ENCODE measurements at places on chromosomes 6 and 20. TPM values are rescaled to one million over a fixed set of nuclear protein-coding genes. Genes with fewer than 3 reads are reported as not detected.

- DNase-seq = no peak
Observed at GRCh38 chr20:51513545-51513944, 29.0 kb downstream of the NFATC2 start.

DNA sequence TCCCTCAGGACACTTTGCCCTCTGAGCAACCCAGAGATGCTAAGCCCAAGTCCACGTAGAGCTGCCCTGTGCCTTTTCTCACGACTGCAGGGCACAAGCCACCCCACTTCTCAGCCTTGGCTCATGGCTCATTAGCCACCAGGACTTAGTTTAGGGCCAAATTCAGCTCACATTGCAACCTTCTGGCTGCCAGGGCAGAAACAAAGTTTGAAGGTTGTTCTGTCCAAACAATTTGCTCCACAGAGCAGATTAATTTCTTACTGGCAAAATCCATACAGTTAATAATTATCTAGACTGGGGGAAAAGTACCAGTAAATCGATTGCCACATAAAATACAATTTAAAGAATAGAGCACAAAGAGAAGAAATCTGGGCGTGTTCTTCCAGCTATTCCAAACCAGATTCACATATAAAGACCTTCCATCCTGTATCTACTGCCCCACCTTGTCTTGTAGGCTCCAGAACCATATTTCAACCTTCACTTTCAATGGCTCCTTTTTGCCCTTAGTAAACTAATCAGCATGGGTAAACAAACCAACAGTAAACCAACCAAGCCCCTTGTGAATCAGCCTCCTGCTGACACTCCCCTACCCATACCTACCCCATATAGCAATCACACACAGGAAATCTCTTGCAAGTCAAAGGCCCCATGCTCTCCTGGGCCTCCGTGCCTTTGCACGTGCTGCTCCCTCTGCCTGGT is 101.9 kb downstream of the QRSL1 start:
- no peak for DNase-seq

GRCh38 chr6:79143320-79143898 is 65.4 kb upstream of the PHIP start:
- no peak for DNase-seq

MAFB gene
- 66.3 TPM for total RNA-seq

GRCh38 chr6:116545651-116546050 is at the start of gene TRAPPC3L:
Gene TRAPPC3L (minus strand): TSS chr6:116545684. CDS start chr6:116545514, 170 bp downstream.
- no peak for DNase-seq

GRCh38 chr6:146925846-146926245 is 278.4 kb upstream of the STXBP5 start:
- DNase-seq = no peak

SRF gene
- total RNA-seq = 106 TPM

C6orf163 gene
- 5.6 TPM for total RNA-seq
